ENCODE measurements at places on chromosomes 3 and 15.

DNA sequence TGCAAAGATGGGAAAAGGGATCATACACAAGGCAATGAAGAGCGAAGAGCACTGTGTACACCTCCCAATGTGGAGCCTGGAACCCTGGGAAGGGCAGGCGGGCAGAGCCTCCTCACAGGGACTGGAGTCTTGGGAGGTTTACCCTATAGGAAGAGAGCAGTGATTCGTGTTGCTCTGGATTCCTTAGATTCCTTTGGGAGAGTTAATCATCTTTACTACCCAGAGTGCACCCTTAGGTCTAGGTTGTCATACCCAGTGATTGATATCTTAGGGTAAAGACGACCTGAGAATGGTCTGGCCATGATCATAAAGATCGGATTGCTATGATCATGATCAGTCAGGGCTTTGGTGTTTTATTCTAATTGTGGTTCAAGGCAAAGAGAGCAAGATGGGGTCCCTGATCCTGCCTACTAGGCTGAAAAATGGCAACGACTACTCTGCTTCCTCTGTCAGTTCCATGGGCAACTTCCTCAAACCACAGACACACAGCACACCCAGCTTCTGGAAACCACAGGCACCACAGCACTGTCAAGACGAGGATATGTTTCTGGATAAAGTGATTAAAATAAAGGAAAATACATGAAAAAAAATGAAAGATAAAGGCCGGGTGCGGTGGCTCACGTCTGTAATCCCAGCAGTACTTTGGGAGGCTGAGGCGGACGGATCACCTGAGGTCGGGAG lies 20.4 kb upstream of the MAP6D1 start:
- DNase-seq = peak; percentile 60

- DNase-seq = peak; percentile 14
Observed at GRCh38 chr3:115885621-115886020, 262.3 kb downstream of the GAP43 start.

DNA sequence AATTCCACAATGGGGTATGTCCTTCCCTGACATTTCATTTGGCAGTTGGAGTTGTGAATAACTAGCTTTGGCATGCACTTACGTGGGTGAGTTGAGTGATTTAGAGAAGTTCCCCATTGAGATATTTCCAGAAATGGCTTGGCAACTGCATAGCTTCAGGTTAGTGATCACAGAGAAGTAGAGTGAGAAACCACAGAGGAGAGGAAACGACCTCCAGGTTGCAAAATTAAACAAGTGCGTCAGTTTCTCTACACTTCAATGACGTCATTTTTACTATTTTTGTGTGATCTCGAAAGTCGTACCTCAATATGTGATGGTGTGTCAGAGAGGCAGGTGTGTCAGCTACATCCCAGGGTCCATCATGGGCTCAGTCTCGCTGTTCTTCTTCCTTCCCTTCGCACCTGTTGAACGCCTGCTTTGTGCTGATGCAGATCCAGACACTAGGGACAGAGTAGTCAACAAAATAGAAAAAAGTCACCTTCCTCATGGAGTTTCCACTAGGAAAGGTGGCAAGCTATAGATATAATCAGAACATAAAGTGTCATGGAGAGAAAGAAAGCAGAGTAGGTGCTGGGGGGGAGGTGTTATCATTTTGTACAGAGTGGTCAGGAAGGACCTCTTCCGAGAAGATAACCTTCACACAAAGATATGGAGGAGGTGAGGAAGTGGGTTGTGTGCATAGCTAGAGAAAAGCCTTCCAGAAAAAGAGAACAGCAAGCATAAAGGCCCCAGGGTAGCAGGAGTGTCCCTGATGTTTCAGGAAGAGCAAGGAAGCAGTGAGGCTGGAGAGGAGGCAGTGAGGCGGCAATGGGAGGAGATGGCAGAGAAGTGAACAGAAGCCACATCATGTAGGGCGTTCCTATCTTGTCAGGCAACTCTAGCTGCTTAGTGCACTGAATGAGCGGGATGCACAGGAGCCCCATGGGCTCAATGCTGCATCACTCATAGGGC lies 75.6 kb downstream of the MCTP2 start:
- DNase-seq = peak; percentile 79

DNA sequence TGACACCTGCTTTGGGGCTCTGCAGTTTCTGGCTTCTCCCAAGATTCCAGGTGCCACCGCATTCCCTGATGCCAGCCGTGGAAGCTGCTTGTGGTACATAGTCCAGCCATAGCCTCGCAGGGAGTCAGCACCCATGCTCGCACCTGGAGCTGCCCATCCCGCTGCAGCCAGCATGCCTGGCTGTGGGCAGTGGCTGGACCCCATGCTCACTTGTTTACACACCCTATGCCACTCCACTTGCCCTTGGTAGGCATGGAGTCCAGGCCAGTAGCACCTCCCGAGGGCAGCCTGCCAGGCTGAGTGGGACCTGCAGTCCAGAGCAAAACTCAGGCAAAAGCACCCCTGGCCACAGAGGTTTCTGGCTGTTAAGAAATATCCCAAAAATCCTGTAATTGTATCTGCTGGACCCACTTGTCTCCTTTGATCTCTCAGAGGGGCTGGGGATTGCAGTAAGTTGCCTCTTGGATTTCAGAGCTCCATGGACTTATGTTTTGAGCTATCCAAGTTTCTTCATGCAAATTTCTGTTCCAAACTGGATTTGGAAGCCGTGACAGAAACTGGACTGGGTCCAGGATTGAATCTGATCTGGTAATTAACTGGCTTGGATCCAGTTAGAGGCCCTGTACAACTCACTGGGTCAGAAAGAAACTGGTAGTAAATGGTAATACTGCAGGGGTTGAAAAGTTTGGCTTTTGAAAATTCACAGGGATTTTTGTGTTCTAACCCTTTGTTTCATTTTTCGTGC lies 149.3 kb downstream of the FMN1 start:
- DNase-seq = no peak

- no peak for DNase-seq
Observed at GRCh38 chr3:56747150-56747549, 54.6 kb downstream of the ARHGEF3 start.

DNA sequence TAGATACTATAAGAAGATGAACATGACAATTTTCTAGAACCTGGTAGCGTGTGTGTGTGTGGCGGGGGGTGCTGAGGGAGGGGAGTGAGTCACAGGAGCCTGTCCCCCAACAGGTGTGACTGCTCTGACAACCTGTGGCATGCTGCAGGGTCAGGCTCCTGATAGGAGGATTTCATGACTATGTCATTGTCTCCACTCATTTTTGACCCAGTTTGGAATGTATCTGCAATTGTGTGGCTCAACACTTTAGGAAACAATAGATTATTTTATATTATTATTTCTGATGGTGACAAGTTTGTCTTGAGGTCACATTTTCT lies 9.3 kb upstream of the VILL start:
- no peak for DNase-seq

GRCh38 chr3:129323651-129324294 lies 45.1 kb downstream of the HMCES start:
- DNase-seq = no peak

DNA sequence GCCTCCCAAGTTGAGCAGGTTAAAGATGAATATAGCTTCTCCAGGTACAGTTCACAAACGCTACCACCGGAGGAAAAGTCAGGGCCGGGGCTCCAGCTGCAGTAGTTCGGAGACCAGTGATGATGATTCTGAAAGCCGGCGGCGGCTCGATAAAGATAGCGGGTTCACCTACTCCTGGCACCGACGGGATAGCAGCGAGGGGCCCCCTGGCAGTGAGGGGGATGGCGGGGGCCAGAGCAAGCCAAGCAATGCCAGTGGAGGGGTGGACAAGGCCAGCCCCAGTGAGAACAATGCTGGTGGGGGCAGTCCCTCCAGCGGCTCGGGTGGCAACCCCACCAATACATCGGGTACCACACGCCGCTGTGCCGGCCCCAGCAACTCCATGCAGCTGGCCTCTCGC lies 61.4 kb downstream of the SNRK start:
- DNase-seq = no peak

GRCh38 chr3:172236771-172237742 lies 197.7 kb downstream of the FNDC3B start:
- no peak for DNase-seq

- DNase-seq = no peak
Observed at GRCh38 chr15:83613714-83614113, 40.2 kb upstream of the ADAMTSL3 start.

- no peak for DNase-seq
Observed at GRCh38 chr3:133820129-133820528, 14.5 kb downstream of the SRPRB start.

DNA sequence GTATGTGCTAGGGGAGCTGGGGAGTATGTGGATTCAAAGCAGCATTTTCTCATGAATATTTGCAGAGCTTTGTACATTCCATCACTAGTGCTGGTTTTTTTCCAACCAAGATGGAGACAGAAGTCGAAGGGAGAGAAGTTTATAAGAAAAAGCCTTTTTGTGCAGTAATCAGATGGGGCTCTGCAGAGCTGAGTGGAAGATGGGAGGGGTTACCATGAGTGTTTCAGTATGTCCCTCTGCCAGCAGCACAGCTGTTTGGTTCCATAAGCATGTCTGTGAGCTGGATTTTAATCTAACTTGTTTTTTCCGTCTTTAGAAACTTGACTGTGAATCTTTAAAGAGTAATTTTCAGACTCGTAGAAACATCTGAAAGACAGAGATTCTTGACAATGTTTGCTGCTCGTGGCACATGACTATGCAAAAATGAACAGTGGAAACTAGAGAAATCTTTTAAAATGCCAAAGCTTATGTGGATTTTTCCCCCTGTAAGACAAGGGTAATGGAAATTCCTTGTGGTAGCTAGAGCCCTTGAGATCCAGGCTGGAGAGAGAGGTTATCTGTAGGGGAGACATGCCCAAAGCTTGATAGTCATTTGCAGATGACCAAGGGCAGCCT lies 20.3 kb downstream of the STARD9 start:
- DNase-seq = no peak

DNA sequence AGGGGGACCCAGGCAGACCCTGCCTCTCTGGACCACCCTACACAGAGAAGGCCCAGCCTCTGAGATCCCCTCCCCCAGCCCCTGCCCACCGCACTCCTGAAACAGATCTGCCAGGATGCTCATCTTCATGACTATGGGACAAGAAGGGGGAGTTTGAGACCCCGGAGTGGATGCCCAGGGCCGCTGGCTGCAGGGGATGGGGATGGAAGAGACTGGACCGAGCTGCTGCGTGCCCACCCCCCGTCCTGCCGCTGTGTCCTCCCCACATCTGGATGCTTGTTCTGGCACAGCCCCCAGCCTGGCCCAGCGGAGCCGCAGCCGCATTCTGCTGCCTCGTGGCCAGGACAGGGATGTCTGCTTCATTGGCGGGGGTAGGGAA lies 30.3 kb upstream of the SEMA3F start:
- DNase-seq = no peak

GRCh38 chr15:52114261-52115055 lies 1.9 kb upstream of the BCL2L10 start:
- no peak for DNase-seq

GRCh38 chr3:79672731-79673130 lies 95.1 kb downstream of the ROBO1 start:
- DNase-seq = no peak

GRCh38 chr3:178054471-178054870 lies 481.8 kb upstream of the KCNMB2 start:
- DNase-seq = no peak

Measured in KBM-7 (cell line).